ENCODE measurements at places on chromosomes 6 and 20.
A peak's percentile ranks its signal among the peaks of the same experiment; 100 is the strongest.

DNA sequence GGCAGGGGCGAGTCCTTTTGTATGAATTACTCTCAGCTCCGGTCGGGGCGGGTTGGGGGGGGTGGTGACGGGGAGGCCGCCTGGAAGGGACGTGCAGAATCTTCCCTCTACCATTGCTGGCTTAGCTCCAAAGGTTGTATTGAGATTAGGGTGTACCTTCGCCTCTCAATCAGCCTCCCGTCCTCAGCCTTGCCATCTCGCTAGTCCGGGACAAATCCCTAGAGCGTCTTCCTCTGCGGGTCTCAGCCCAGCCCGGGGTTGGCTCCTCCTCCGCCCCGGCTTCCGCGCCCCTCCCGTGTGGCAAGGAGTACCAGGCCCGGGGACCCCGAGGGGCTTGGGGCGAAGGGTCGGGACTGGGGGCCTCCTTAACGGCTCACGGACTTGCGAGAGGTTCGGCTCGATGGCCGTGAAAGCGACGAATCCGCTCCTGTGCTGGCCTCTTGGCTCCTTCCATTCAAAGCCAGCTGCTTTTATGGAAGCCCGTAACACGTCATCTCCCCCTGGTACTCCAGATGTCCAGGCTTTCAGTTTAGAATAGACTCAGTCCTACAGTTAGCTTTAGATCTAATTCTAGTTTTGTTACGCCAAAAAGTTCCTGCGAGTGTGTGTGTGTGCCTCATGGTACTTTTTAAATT is 636 bp upstream of the EEF1A1 start:
- DNase-seq, result no peak

GRCh38 chr6:27547157-27548075 is 74.5 kb upstream of the ZNF184 start:
- DNase-seq, result no peak

DNA sequence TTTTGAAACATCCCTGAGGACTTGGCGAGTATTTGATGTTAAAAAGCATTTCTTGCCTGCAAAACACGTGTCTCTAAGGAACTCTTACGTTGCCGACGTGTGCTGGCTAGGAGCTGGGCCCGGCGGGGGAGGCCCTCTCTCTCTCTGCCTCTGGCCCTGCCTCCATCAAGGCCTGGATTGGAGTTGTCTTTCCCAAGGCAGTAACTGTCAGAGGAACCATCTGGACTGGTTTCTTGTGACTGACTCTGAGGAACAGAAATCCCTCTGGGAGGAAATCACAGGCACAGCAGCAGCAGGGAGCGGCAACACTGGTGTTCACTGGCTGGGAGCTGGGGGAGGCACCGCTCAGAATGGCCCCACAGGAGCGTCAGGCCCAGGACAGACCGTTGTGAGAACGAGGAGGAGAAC is 244.2 kb downstream of the NRN1 start:
- DNase-seq, result no peak

DNA sequence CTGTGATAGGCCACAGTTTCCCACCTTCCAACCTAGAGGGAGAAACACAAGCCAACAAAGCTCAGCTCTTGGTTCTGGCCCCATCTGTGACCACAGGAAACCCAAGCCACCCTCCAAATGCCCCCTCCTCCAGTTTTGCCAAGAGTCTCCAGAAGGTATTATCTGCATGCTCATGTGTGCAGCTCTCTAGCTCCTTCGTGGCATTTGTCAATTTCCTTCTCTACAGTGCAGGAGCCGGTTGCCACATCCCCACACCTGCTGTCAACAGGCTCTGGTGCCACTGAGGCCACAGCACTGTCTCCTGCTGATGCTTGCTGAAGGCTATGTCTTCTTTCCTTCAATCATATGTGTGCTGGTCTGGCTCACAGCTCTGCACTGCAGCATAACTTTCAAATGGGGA is 177.2 kb downstream of the CLIC5 start:
- no peak for DNase-seq

- DNase-seq, result no peak
Observed at GRCh38 chr6:27414996-27415395, 26.4 kb downstream of the ZNF391 start.

DNA sequence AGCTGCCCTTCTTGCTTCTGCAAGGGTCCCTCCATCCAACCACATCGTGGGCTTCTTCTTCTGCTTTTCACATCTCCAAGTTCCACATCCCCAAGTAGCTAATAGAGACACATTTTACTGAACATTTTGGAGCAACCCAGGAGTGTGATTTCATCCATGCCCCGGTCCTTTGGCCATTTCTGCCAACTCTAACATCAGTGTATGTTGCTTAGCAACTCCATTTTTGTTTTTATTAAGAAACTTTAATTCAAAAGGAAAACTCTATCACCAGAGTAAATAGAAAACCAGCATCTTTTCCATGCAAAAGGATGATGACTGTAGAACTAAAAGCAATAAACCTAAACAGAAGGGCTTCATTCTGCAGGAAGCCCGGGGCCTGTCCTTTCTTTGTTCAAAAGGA is 32.7 kb upstream of the SULF2 start:
- DNase-seq, result no peak

DNA sequence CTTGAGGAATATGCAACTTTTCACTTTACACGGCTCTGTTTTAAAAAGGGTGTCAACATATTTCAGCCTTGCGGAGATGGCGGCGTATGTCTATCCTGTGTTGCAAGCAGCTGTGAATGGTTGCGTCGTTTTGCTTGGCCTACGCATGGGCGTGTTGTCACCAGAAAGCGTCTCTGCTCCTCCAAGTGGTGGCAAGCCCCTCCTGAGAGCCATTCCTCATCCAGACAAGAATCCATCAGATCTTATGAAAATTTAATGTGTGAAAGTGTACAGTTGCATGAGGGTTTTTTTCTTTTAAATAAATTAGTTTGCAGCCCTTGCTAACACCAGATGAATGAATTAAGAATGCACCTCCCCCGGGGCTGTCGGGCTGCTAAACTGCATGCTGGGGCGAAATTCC is 114.4 kb downstream of the PHACTR3 start:
- no peak for DNase-seq

- no peak for DNase-seq
Observed at GRCh38 chr6:89386917-89387491, 25.1 kb downstream of the RRAGD start.

DNA sequence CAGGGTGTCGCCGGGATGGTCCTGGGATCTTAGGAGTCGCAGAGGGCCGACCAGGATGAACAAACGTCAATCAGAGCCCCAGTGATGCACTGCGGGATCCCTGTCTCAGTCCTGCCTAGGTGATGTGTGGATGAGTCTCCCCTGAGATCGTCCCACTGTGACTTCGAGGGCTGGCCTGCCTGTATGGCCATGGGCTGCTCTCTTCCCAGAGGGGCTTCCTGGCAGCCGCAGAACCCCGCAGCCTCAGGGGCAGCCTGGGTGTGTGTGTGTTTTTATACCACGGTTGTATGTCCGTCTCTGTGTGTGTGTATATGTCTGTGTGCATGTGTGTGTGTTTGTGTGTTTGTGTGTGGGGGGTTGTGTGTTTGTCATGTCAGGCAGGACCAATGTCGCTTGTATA is 111.6 kb downstream of the MYLK4 start:
- DNase-seq, result no peak

DNA sequence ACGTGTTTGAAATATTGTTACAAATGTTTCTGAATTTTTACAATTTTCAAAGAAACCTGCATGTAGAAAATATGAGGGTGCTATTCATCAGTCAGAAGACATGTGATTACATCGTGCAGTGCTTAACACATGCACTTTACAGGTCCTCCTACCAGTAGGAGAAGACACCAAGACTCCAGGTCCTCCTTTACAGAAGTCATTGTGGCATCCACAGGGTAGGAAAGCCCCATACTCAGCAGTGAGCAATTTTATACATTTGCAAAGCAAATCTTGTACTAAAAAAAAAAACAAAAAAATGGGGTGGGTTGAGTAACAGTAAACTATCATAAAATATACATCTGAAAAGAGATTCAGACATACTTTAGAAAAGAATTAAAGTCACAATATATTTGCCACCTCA is 14.0 kb downstream of the TPD52L1 start:
- no peak for DNase-seq

- no peak for DNase-seq
Observed at GRCh38 chr6:5141046-5141445, 55.9 kb downstream of the PPP1R3G start.

DNA sequence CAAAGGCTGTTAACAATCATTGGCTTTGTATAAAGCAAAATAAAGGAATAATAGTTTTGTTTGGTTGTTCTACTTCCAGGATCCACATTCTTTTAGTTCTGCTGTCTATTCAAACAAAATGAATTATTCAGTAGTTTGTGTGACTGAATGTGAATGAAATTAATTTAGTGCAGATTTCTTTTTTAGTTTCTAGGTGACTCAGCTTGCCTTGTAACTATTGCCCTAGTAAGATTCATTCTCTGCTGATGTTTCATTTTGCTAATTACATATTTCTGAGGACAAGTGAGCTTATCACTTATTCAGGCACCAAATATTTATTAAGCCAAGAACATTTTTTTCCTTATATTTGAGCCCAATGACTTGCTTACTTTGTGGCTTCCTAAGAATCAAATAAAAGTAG is 46.5 kb upstream of the RIPOR2 start:
- DNase-seq, result no peak

DNA sequence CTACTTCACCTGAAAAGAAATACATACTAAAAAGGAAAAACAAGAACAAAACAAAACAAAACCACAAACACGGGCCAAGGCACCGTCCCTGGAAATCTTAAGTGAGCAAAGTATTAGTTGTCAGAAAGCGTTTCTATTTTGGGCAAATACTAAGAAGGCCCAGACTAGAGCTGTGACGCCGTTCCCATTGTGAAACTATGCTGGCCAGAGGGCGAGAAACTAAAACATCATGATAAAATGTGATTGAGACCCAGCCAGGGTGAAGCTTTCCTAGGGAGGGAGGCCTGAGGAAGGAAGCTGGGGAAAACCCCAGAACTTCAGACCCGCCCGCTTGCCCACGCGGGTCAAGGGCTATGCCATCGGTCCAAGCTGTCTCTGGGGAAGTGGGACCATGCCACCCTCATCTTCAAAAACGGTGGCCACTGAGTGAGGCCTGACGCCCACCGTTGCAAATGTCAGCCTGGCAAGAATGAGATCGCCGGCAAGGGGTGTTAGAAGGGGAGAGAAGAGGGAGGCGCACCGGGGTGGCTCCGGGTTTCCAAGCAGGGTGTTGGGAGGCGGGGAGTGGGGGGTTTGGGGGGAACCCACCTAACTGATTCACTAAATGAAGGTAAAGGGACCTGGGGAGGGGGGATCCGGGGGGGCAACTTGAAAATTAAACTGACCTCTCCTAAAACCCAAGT is 1950.9 kb upstream of the DEFB115 start:
- no peak for DNase-seq

DNA sequence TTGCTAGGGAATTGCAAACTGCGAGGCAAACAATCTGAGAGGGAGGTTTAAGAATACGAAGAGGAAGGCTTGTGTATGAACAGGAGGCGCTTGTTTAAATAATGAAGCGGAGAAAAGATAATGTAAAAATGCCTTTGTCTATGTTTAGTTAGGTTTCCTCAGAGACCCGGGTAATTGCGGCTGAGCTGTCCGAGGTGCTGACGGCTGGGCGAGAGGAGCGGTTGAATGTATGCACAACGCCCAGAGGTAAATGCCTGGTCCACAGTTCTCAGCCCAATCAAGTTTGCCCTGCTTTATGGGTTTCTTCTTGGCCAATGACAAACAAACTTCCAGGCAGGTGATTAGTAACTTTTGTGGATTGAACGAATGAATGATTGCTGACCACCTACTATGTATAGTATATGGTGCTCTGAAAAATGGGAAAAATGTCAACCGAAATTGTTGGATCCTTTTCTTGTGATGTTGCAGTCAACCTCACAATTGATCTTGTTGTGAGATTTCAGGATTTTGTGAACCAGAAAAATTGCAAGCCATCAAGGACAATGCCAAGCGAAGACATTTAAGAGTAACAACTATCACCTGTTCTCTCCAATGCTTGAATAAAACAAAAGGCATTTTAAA is 38.3 kb upstream of the SLC32A1 start:
- peak; percentile 16 for DNase-seq

DNA sequence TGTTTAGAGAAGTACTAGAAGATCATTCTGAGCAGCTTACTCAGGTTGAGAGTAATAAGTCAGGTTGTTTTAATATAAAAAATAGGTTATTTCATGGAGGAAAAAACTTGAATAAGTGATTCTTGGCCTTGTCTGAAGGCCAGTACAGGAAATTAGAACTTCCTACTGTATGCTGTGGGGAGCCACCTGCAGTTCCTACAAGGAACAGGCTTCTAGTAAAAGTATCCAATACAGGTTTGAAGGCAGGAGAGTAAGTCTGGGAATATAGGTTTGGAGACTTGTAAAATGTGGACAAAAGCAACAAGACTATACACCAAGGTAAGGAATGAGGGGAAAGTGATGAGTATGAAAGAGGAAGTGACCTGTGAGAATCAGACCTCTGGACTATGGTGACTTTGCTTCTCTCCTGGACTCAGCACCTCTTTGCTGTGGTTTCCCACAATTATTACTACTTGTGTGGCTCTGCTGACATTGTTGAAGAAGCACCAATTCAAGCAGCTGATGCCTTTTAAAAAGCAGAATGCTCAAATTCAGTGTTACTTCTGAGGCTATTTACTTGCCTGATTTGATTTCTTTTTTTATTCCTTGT is 278.6 kb downstream of the TBC1D7 start:
- DNase-seq, result no peak

DNA sequence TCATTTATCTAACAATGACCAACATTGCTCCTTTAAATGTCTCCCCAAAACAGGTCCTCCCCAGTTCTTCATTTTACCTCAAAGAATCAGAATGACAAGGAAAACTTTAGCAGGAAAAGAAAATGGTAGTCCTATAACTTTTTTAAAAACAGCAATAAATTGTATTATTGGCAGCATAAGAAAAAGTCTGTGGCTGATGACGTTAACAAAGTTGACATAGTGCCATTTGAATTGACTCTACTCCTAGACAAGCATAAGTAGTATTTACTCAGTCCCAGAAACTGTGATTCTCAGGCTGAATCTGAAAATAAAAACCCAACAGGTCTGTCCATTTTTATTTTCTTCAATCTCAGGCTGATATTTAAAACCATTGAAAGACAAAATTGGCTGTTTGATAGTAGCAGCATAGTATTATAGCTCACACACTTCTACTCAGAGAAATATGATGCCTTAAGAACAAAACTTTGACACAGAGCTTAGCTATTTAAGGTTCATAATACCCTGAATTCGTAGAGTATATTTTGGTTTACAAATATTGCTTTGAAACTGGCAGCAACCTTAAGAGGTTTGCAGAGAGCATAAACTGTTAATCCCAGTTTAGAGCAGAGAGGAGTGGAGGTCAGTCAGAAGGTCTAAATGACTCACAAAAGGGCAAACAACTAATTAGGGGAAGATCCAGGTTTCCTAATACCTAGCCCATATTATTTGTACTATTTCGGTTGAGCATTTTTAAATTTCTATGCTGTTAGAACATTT is 35.0 kb upstream of the TENT5A start:
- no peak for DNase-seq

DNA sequence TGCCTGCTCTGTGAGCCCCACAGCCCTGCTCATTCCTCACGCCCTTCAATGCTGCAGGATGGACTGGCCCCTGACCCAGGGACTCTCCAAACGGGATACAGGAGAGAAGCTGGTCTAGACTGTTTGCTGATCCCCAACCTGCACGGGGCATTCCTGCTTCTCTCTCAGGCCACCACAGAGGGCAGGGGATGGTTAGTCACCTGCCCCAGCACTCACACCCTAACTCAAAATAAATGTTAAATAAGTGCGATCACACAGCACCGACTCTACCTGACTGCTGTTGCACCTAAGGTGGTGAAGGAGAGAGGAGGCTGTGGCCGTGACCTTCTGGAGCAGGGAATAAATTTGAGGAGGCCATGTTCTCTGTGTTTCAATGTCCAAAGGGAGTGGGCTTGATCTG is 39.9 kb upstream of the TGM6 start:
- no peak for DNase-seq

- no peak for DNase-seq
Observed at GRCh38 chr6:152981989-152982903, 595 bp downstream of the FBXO5 start.

Measured in CD8-positive, alpha-beta T cell (primary cell).